ENCODE measurements at places on chromosomes 3 and 15. TPM values are rescaled to one million over a fixed set of nuclear protein-coding genes. Genes with fewer than 3 reads are reported as not detected.

DNA sequence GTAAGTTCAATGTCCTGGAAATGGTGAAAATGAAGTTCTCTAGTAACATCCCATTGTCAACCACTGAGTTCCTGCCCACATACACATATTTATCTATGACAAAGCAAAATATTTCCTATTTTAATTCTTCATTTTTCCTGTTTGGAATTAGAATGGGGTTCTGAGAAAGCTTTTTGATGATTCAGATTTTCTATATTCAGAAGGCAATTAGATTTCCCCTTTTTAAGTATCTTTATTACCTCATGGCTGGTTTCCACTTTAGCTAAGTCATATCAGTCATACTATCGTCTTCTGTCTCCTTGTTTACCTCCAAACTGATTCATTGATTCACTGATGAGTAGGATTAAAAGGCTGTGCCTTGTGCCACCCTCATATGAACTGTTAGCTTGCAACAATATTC lies 17.9 kb downstream of the ETFA start:
- H3K4me3 ChIP-seq = no peak overlapping the region
- no peaks in the 10 kb centered on the region for H3K4me1 ChIP-seq
- no peaks in the 10 kb centered on the region for H3K27me3 ChIP-seq
- H3K36me3 ChIP-seq = no peaks in the 10 kb centered on the region
- DNase-seq = no peak

- H3K4me3 ChIP-seq = no peak overlapping the region
- H3K27ac ChIP-seq = no peak overlapping the region
- H3K4me1 ChIP-seq = no peaks in the 10 kb centered on the region
- no peak for DNase-seq
Observed at GRCh38 chr15:31083370-31083780, 18.1 kb downstream of the TRPM1 start.

The PLSCR2 gene
- not detected for total RNA-seq

The CD80 gene
- 1.6 TPM for total RNA-seq

The CYP8B1 gene
- not detected for total RNA-seq

Data from breast epithelium (tissue), 4 donors.